ENCODE measurements at places on chromosomes 3 and 15.

DNA sequence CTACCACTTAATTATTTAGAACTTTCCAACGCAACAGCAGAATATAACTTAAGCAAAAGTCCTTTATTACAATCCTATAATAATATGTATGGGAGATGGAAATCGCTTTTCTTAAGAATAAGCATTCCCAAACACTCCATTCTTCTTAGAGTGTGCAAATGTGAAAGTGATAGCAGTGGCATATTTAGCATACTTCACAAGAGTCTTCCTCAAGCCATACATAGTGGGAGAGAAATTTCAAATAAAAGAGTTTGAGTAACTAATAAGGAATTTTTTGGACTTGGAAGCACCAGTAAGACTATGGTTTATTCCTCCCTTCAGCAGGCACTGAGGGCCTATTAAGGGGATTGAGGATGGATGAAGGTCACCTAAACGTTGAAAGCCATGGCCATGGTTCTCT, 22.1 kb upstream of the BNC1 start:
- DNase-seq, result no peak

- DNase-seq, result peak; percentile 89
These were observed 21.1 kb upstream of the CDCP1 start for GRCh38 chr3:45167011-45167911.

DNA sequence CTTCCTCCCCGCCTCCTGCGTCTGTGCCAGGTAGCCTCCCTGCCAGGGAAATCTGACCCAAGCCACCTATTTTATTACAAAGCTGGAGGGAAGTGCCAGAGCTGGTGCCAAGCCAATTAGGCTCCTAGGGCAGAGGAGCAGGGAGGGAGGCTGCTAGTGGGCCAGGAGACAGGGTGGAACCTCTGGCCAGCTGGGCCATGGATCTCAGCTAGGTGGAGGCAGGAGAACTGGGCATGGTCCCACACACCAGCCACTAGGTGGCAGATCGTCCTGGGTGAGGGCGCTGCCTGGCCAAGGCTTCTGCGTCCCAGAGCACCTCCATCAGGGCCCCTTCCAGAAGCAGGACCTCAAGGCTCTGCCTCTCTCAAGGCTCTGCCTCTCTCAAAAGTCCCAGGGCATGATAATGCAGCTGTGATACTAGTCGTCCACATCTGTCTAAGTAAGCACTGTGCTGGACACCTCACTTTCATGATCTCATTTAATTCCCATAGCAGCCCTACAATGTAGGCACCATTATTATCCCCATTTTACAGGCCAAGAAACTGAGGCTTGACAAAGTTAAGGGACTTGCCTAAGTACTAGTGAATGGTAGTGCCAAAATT, 4.5 kb upstream of the RFT1 start:
- DNase-seq, result no peak

DNA sequence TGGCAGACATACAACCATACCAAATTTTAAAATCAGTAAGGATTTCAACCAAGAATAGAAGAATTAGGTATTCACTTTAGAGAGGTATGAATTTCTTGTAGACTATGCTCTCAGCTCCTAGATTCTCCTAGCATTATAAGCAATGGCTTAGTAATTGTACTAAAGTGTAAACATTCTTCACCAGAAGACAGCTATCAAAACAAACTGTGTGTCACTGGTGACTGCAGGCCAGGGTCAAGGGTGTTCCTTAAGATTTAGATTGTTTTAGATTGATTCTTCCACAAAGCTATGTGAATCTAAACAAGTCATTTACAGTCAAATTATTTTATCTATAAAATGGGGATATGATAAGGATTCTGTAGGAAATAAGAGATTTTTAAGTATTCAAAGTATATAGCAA, 23.1 kb upstream of the GP5 start:
- no peak for DNase-seq

DNA sequence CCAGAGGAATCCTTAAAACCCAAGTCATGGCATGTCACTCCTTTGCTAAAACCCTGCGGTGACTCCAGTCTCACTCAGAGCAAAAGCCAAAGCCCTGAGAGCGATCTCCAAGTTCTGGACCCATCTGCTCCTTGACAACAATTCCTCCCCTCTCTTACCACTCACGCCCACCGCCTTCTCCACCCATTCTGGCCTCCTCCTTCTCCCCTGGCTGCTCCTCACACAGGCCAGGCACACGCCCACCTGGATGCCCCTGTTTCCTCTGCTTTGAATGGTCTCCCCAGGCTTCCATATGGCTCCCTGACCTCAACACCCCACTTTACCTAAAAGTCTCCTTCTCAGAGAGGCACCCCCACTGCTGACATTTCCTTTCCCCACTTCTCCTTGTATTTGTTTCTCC, 146.1 kb upstream of the LINGO1 start:
- no peak for DNase-seq

GRCh38 chr3:129746629-129747028, 140.2 kb upstream of the PLXND1 start:
- DNase-seq, result no peak

- DNase-seq, result peak; percentile 94
These were observed 39.3 kb downstream of the BDH1 start for GRCh38 chr3:197516517-197516889.

DNA sequence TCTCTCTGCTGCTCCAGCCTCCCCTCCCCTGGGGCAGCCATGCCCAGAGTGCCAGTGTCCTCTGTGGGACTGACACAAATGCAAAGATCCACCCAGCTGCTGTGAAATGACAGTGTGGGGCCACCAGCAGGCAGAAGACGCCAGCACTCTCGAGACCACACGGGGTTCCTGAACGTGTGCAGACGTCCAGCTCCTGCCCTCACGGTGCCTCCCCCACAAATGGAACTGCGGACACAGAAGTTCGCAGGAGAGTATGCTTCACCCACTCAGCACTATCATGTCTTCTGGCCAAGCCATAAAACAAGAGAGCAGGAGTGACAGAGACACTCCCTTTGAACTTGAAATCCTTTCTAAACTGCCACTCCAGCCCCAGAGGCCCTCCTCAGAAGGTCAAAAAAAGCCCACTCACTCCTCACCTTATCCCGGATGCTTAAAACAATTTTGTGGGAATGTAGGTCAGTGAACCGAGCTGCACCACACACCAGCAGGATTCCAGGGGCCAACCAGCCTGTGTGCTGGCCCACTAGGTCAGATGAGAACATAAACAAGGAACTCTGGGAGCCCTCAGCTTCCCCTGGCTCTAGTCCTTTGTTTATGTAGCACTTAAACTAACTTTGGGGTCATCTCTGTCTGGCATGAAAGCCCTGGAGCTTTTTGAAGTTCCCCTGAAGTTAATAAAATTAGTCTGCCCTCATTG, 112.6 kb downstream of the DNAJB8 start:
- DNase-seq, result no peak

DNA sequence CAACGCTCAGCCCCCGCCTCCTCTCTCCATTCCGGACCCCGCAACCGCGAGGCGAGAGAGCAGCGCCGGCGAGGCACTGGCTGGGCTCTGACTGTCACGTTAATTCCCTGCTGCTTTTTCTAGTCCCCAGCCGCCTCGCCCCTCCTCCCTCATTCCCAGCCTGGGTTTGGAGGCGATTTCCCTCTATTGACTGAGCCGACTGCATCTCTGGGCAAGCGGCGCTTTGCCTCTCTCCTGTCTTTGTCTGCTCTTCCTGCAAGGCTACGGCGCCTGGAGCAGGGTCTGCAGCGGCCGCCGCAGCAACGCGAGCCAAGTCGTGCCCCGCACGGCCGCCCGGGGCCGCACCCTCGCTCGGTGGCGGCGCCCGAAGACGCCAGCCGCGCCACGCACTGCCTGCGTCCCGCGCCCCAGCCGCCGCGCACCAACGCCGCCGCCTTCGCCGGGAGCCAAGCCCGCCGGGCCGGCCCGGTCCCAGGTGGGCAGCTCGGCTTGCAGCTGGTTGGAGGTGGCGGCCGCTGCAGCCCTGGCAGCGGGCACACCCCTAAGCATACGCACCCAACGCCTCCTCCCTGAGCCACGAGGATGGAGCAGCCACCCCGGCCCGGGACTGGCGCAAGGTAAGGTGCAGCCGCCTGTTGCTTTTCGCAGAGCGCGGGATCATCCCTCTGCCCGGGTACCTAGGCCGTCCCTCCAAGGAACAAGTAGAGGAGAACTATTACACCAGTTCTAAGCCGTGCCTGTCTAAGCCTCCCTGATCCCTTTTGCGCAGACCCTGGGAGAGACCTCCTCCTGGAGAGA, at the start of gene LRRC3B:
Gene LRRC3B, plus strand, starts transcription at position 152 of the 798 bp plus-strand sequence. CDS start 86,901 bp downstream, outside the sequence.
- DNase-seq, result no peak

DNA sequence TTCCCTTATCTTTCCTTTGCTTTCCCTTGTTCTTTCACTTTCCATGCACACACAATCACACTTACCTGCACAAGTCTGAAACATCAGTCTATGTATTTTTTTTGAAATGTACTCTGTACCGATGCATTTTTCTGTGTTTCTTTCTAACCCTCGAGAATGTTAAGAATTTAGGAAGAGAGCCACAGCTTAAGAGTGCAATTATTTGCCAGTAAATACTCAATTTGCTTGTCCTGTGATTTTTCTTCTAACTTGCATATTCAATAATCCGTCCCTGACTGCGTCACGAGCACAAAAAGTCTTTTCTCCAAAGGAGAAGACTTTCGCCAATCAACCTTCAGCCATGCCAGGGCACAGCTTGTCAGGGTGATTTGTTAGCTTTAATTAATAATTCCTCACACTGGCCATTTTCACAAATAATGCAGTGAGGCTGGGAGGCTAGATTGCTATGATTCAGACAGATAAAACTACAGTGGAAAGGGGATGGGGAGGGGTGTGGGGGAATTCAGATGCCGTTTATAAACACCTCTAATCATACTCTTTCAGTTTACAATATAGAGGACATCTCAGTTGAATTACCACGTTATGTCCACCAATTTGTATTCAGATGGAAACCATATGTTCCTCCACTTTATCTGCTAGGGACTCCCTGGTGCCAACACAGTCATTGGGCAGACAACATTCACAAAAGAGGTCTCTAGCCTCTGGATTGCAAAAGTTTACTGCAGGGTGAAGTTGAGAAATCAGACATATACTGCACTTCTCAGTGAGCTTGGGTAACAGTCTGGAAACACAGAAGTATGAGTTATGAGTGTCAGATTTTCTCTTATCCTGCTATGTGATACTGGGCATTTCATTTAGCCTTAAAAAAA, 388.0 kb downstream of the ZBTB20 start:
- peak; percentile 52 for DNase-seq

DNA sequence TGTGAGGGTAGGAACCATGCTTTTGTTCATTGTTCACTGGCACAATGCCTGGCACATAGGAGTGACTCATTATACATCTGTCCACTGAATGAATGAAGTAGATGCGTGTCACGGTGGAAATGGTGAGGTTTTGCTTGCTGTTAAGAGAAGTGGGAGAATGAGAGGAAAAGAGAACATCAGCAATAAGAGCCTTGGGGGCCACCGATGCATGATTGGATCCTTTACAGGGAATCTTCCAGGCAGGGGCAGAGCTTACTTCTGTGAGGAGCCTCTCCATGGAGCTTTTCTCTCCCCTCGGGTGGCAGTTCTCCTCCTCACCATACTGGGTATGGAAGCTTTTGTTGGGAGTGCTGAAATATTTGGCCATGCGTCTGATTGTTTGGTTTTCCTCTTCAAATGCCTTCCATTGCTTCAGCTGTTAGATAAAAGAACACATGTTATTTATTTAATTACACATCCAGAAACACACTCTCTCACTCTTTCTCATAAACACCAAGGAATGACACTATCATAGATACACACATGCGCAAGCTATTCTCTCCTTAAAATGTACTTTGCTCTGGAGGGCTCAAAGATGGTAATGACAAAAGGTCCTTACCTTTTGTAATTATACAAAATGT, 78.9 kb upstream of the GSK3B start:
- no peak for DNase-seq

Data from HS-5 (cell line).